ENCODE measurements at places on chromosomes 13 and 19. TPM values are rescaled to one million over a fixed set of nuclear protein-coding genes. Genes with fewer than 3 reads are reported as not detected.

The PGLYRP2 gene
- not detected for total RNA-seq

The BCL2L12 gene
- total RNA-seq = 4.0 TPM

The ZNF677 gene
- total RNA-seq = 10.3 TPM

The ATP4A gene
- total RNA-seq = not detected

The C1QTNF9 gene
- total RNA-seq = not detected

The PCDH9 gene
- 0.90 TPM for total RNA-seq

The LPAR2 gene
- 1.0 TPM for total RNA-seq

The ALG5 gene
- total RNA-seq = 34.4 TPM

GRCh38 chr13:77528834-77529500 lies 6.5 kb upstream of the SCEL start:
- no peak for DNase-seq

DNA sequence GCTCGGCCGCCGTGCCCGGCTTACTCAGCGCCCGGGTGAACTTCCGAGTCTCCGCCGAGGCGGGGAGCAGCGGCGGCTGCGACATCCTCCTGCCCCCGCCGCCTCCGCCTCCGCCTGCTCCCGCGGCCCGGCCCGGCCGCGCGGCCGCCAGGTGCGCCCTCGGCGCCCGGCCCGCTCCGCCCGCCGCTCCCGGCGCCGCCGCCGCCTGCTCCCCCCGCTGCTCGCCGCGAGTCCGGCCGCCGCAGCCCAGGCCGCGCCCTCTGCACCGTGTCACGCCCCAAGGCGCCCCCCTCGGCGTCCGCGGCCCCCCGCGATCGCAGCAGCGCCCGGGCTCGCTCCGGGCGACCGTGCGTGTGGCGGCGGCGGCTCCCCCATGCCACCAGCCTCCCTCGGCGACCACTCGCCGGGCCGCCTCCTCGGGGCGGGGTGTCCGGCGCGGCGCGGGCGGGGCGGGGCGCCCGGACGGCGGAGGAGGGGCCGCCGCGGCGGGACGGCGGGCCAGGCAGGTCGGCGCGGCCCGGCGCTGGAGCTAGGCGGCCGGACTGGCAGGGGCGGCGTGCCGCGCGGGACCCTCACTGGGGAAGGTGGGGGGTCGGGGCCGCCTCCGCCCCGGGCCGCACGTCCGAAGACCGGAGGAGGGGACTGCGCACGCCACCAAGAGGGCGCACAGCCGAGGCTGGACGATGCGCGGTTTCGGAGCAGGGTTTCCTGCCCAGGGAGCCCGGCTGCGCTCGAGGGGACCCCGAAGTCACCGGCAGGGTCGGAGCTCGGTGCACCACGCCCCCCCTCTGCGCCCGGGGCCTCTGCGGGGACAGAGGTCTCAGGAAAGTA lies 108.6 kb upstream of the DOCK9 start:
- no peak for DNase-seq

DNA sequence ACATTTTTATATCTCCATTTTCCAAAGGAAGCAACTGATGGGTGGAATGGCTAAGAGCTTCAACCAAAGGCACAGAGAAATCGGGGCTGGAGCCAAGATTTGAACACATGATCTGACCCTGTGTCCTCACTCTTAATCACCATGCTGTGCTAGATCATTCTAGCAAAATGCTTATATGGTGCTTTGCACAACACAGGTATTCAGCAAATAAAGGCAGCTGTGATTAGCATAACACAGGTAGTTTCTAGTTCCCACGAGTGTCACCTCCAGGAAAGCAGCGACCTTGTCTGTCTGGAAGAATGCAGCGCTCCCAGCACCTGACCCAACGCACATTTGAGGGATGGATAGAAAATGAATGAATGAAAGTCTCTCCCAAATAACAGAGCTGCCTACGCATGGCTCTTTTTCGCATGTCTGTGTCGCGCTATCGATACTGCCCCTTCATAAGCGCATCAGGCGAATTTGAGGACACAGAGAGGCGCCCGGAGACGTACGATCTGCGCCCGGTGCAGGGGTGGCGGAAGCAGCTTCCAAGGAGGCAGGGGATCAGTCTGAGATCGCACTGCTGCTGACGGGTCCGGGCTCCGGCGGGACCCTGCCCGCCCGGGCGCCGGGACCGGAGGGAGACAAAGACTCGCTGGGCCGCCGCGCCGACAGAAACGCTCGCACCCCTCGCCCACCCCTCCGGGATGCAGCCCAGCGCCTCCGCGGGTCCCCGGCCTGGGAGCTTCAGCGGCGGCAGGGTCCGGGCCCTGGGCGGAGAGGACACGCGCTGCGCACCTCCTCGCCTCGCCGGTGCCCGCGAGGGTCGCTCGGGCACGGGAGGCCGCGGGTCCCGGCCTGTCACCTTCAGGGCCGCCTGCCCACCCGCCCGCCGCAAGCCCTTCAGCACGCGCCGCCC lies 609 bp downstream of the EPS15L1 start:
- DNase-seq = no peak

- no peak for DNase-seq
Observed at GRCh38 chr19:10617409-10618121, 7.8 kb upstream of the SLC44A2 start.

DNA sequence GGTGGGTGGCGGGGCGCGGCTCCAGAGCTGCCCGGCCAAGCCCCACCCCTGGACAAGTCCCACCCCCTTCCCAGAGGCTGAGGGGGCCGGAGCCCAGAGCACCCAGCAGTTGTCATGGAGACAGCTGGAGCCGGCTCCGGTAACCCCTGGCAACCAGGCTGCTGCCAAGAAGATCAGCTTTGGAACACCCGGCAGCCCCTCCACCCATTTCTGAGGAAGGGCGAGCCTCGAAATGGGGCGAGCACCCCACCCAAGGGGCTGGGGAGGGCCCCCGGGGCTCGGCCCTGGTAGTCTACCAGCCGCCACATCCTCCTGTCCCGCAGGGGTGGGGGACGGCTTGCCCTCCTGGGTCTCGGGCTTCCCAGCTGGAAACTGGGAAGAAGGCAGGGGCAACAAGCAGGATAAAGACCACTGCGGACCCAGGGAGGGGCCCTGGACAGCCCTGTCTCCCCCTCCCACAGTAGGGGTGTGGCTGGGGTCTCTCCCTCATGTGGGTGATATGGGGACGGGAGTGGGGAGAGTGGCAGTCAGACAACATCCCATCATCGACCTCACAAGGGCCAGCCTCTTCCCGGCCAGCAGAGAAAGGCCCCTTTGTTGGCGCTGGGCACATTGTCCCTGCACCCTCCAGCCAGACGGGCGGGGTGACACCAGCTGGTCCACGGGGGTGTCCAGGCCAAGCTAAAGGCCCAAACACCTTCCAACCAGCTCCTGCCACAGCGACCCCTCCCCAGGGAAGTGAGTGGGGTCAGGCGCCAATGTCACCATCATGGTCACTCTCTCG lies 1.5 kb downstream of the CERS1 start:
- DNase-seq = no peak

DNA sequence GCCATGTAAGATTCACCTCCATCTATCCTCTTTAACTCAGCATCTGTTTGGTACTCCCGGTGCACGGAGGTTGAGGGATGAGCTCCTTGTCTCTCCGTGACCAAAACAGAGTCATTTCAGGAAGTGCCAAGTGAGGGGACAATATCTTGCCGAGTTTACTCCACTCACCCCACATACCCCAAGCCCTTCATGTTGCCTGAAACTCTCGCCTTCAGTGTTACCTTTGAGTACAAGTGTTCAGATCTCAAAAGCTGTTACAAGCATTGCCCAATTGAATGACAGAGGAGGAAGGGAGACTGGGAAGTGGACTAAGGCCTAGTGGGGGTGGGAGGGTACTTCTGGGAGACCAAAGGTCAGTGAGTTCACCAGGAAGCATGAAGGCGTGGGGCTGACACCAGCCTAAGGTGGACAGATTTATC lies 6.0 kb upstream of the SIGLEC12 start:
- no peak for DNase-seq

GRCh38 chr19:2014731-2015607 lies 545 bp downstream of the BTBD2 start:
- no peak for DNase-seq

DNA sequence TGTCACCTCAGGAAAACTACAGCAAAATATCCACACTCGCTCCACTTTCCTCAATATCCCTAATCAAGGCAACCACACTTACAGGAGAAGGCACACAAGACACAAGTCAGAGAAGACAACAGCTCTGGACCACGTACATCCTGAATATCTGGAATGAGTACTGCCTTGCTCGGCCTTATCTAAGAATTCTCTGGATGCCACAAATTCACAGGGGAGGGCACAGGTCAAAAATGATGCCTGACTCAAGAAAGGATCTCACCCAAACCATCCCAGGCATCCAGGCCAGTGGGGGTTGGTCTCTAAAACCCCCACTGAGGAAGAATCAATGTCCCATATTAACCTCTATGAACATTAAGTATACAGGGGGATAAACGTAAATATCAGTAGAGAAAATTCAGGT lies 29.9 kb downstream of the ATP7B start:
- no peak for DNase-seq

DNA sequence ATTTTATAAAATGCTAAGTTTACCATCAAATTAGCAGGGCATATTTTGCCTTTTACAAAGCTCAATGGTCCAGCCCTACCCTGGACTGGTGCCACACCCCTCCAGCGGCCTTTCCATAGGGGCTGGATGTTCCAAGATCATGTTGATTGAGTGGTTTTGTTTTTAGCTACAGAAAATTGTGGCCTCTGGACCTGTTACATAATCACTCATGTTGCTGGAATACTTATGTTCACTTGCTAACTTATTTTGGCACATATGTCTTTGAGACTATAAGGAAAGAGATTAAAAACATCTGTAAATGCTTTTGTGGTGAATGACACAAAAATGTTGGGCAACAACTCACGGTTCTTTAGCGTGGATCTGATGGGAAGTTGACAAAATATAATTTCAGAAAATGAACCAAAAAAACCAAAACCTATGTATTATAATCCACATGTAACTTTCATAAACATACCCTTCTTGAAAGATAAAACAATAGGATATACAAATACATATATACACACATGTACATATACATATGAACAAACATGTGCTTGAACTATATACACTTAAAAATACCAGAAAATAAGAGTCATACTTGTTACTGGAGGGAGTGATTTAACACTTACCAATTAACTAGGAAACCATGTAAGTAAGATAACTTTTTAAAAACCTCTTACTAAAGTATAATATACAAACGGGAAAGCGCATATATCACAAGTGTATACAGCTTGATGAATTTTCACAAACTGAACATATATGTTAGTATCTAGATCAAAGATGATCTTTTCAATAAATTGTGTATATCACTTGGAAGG lies 46.6 kb upstream of the SLC15A1 start:
- DNase-seq = no peak

DNA sequence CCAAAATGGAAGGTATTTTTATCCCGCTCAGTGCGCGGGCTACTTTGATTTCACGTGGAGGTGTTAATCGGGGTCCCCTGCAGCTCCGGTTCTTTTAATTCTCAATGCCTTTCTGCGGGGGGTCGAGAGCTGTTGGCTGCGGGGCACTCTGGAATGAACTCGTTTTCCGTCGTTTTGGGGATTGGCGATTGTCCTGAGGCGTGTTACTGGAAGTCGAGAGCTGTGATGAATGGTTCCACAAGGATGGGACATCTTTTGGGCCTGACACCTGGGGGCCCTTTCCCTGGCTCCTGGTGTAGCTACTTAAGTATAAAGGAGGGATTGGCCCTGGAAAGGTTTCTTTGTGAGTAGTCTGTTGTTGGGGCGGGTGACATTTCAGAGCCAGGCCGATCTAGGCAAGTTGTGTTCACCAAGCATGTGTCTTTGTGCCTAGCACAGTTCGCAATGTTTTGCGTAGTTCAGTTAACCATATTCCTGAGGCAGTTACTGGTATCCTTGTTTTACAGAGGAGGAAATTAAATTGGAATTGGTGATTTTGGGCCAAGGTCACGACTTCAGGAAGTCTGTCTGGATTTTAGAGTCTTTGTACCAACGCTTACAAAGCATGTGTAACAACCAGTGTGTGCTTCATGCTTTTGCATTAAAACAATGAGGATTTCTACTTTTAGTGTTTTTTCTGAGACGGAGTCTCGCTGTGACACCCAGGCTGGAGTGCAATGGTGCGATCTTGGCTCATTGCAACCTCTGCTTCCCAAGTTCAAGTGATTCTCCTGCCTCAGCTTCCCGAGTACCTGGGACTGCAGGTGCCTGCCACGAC lies 846 bp downstream of the RPL13A start:
- peak; percentile 22 for DNase-seq

- DNase-seq = no peak
Observed at GRCh38 chr19:47681936-47682335, 31.3 kb upstream of the EHD2 start.

DNA sequence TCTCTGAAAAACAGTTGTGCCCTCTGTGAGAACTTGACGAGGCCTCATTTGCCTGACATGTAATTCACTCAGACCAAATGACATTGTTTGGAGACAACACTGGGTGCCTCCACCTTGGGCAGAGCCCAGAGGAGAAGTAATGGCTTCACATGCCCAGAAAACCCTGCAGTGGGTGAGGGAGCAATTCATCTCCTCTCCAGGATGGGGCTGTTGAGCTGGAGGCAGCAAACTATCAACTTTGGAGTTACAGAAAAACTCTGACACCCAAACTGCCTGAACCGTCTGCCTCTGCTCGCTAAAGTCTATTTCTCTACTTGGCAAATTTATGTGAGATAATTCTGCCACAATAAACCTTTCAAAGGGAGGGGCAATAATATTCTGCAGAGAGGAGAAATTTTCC lies 146.9 kb downstream of the DCLK1 start:
- no peak for DNase-seq

GRCh38 chr19:49878744-49879070 lies 1.2 kb downstream of the TBC1D17 start:
- no peak for DNase-seq
